ENCODE measurements at places on chromosomes 3 and 15.

DNA sequence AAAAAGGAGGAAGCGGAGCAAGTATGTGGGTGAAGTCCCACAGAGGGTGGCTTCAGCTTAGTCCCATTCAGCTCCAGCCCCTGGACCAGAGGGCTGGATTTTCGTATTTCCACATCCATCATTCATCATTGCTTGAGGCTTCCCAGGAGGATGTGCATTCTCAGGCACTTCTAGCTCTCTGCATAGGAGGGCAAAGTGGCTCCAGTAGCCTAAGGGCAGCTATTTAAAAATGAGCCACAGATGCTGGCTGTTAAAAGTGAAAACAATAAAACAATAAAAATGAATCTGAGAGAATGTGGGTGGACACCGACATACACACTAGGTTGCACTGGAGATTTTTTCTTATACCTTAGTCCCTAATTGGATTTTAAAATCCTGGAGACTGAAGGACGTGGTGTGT, 629.2 kb upstream of the ZNF385D start:
- no peak for DNase-seq

- peak; percentile 93 for DNase-seq
Measured at GRCh38 chr3:167066977-167067786, 312.9 kb downstream of the ZBBX start.

GRCh38 chr15:65533057-65533756, 2.9 kb downstream of the HACD3 start:
- DNase-seq, result no peak

- no peak for DNase-seq
Measured at GRCh38 chr3:30474371-30474770, 132.0 kb upstream of the TGFBR2 start.
